RPMI7951 (cell line): ENCODE measurements at places on chromosomes 7 and 10. TPM values are rescaled to one million over a fixed set of nuclear protein-coding genes. Genes with fewer than 3 reads are reported as not detected.

The CNNM1 gene
- 1.4 and 2.2 TPM in 2 replicates for total RNA-seq

The SH2D4B gene
- 0.10 TPM in 1 of 2 replicates, not detected in the other for total RNA-seq

DNA sequence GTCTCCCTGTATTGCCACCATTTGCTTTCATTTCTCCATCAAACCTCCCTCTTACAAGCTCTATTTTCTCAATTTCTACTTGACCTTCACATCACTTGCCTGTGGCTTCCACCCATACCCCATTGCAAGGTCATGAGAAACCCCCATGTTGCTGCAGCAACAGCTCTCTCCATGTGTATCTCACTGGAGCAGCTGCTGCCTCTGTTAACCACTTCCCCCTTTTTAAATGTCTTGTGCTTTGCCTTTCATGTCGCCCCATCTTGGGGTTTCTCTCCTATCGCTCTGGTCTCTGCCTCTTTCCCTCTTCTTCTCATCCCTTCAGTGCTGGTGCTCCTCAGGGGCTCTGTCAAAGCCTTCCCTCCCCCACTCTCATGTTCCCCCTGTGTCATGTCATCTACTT, 148.8 kb downstream of the CHN2 start:
- DNase-seq, result no peak

- DNase-seq, result no peak
These were observed 9.2 kb downstream of the DPCD start for GRCh38 chr10:101597091-101597900.
